ENCODE measurements at places on chromosomes 2 and 18.
A peak's percentile ranks its signal among the peaks of the same experiment; 100 is the strongest.

- DNase-seq, result no peak
Observed at GRCh38 chr2:109218087-109218791, 89.2 kb downstream of the SH3RF3 start.

GRCh38 chr2:119609337-119609736 lies 65.1 kb downstream of the CFAP221 start:
- no peak for DNase-seq

- no peak for DNase-seq
Observed at GRCh38 chr2:161123531-161124030, 36.6 kb upstream of the TANK start.

DNA sequence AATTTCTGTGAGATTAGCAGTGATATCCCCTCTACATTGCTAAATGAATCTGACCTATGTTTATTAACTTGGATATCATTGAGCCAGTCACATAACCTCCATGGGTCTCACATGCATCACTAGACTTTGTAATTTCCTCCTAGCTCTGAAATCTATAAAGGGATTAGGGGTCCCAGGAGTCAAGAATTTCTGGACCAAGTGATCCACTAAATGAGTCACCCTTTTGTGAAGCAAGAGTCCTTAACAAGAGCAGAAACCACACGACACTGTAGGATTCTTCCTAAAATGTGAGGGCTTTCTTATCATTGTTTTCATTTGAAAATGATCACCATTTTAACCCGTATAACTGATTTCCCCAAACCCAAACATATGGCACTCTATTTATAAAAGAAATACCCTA lies 90.3 kb downstream of the DHRS9 start:
- DNase-seq, result no peak

DNA sequence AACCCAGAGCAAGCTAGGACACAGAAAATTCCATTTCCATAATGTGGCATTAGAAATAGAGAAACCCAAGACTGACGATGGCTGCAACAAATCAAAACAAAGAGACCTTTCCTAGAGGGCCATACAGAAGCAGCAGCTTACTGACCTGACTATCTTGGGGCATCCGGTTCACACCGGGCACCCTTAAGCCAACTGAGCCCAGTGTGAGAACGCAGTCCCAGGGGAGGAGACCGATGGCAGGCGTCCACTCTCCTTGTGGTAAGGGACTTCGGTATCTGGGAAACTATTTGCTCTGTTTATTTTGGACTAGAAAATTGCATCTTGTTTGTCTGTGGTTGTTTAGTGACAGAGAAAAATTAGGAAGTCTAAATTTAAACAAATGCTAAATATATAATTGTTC lies 244.8 kb upstream of the COPS8 start:
- no peak for DNase-seq

DNA sequence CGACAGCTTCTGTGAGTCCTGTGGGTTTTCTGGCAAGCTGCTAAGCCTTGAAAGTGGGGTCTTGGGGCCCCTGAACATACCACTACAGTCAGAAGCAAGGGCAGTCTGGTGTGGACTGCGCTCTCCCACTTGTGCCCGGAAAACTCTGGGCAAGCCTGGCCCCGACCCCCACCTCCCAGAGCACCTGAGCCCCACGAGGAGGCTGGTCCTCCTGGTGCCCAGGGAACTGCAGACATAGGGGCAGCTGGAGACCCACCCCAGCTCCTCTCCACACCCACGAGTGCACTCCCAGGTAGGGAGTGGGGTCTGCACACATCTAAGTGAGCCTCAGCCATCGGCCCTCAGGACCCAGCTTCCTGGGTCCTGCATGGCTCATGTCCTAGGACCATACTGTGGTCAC lies 16.2 kb upstream of the GPC1 start:
- no peak for DNase-seq

DNA sequence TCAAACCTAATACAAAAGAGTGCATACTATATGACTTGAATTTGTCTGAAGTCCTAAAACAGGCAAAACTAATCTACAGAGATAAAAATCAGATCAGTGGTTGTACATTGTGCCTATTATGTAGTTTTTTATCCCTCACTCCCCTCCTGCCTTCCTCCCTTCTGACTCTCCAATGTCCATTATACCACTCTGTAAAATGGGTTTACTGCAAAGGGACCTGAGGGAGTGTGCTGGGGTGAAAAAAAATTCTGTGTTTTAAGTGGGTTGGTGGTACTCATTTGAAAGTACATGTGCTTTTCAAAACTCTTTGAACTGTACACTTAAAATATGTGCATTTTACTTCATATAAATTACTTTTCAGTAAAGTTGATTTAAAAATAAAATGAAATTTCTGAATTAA lies 89.0 kb upstream of the UBE2E3 start:
- no peak for DNase-seq

DNA sequence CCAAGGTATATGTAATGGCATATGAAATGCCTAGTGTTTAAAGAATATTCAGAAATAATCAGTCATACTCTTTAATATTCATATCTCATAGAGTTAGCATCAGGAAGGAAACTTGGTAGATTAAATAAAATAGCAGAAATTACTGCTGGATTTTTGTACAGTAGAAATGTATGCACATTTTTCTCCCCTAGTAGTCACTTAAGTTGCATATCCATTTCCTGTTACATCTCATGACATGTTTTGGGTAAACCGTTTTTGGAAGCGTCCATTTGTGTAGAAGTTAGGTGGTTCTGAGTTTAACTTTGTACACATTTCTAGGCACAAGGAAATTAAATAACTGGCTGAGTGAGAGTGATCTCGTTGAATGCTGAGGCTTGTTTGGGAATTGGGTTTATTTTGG lies 21.9 kb downstream of the NEDD4L start:
- no peak for DNase-seq

GRCh38 chr2:150214626-150215025 lies 272.8 kb downstream of the RND3 start:
- DNase-seq, result peak; percentile 53

- DNase-seq, result no peak
Observed at GRCh38 chr2:120317180-120317533, 28.8 kb upstream of the INHBB start.

GRCh38 chr2:220946552-220946951 lies 625.6 kb downstream of the EPHA4 start:
- DNase-seq, result no peak

- DNase-seq, result no peak
Observed at GRCh38 chr2:2827761-2828221, 496.7 kb upstream of the MYT1L start.

DNA sequence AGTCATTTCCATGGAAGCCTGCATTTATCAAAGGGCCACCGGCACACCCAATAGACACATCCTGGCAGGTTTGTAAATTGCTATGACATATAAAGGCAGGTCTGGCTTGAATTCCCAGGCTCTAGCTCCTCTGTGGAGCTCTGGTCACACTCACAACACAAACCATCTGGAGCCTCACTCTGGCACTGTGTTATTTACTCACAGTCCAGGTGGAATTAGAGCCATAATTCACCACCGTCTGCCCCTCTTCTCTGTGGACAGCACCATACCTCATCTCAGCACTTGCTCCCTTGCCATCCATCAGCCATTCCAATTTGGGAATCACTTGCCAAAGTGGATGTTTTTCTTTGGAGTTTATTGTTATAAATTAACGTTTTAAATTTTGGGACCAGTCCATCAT lies 84.3 kb upstream of the OSR1 start:
- DNase-seq, result no peak

DNA sequence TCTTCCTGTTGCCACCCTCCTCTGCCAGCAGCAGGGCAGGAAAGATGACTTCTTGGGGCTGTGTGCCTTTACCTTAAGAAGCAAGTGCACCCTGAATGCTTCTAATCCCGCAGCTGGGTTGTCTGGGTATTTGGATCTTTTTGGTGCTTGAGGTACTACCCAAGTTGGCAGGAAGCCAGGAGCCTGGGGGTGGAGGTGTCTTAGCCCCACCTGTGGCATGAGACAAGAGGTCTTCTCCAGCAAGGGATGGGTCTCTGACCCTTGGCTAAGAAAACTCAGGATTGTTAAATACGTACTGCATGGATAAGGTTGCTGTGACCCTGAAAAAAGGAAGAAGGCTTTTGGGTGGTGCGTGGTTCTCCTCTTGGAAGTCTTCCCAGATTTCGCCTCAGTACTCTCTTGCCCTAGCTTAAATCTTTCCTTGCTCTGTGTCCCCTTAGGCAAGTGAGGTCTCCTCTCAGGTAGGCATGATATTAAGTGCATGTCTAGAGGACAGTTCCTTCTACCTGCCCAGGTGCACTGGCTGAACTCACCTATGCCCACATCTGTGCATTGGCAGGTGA lies 4.3 kb downstream of the HPCAL1 start:
- DNase-seq, result no peak

GRCh38 chr2:180000434-180000833 lies 6.7 kb downstream of the CWC22 start:
- no peak for DNase-seq

DNA sequence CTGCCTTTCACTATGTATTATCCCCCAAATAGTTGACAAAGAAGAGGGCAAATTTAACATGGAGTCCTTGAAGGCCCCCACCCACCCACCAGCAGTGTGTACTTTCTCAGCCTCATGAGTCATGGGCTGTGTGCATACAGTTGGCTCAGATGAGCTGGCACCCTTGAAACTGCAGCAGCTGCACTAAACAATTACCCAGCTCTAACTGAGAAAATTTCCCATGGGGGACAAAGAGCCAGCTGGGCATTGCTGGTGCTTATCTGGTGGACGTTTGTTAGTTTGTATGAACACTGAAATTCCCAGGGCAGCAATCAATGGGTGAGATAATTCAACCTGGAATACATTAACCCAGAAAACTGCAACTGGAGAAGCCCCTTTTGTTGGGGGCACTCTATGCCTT lies 131.7 kb downstream of the GCA start:
- peak; percentile 65 for DNase-seq

- peak; percentile 54 for DNase-seq
Observed at GRCh38 chr2:8684540-8684877, 2.7 kb downstream of the ID2 start.

- DNase-seq, result no peak
Observed at GRCh38 chr2:23419171-23420090, 34.5 kb downstream of the KLHL29 start.

DNA sequence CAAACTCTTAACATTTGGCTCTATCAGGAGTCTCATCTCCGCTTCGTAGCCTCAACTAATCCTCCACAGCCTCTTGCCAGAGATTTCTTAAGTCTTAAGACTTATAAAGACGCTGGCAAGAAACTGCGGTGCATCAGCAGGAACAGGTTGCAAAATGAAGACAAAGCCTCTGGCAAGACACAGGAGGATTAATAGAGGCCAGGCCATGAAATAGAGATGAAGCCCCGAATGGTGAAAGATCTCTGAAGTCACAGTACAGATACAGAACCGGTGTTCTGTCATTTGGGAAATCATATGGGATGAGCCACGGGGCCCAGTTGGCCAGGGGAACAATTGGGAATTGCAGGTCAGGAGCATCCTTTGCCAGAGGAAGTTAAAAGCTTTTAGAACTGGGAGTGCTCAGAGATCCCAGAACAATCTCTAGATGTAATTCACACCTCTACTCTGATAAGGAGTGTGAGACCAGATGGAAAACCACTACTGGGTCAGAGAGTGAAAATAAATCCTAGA lies 190.9 kb upstream of the FOSL2 start:
- peak; percentile 27 for DNase-seq

- DNase-seq, result no peak
Observed at GRCh38 chr18:79956276-79956675, 4.8 kb upstream of the SLC66A2 start.

DNA sequence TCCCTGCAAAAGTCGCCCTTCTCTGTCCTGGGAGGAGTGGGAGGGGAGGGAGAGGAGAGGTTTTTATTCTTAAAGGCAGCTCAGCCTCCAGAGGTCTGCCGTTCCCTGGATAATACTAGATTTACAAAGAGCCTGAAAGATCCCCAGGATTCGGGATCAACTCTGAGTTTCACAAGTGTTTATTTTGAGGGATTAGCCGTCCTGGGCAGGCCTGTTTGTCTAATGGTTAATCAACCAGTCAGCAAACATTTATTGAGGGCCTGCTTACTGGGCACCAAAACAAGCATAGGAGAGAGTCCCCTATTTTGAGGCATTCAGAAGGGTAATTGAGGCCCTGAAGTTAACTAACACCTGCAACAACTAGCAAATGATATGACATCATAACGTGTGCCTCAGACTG lies 152.6 kb upstream of the SLC1A4 start:
- DNase-seq, result peak; percentile 52

GRCh38 chr2:42443718-42444399 lies 49.9 kb downstream of the KCNG3 start:
- no peak for DNase-seq

- DNase-seq, result no peak
Observed at GRCh38 chr18:79302120-79302519, 93.6 kb upstream of the NFATC1 start.

Data from neural progenitor cell (in vitro differentiated cells).